ENCODE measurements at places on chromosomes 4 and X. TPM values are rescaled to one million over a fixed set of nuclear protein-coding genes. Genes with fewer than 3 reads are reported as not detected.

Gene PAGE5
- not detected for total RNA-seq

- H3K27me3 ChIP-seq: peaks cover 19% of the 10 kb centered on the region
- H3K36me3 ChIP-seq: no peaks in the 10 kb centered on the region
- H3K4me1 ChIP-seq: no peaks in the 10 kb centered on the region
- no peak overlapping the region for H3K4me3 ChIP-seq
These were observed 22.9 kb upstream of the SGMS2 start for GRCh38 chr4:107801766-107802211.

DNA sequence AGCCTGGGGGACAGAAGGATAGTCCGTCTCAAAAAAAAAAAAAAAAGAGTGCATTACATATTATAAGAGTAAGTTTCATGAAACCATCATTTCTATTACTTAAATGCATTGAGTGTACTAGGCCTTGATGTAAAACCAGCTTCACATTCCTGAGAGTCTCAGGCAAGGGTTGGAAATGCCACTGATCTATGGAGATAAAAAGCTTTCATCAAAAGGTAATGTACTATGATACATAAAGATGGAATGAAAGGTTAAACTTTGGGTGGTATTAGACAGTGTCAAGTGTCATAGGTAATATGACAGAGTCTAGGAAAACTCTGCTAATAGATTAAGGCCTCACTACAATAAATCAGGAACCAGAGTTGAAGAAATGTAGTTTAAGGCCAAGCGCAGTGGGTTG is 7.4 kb downstream of the CFAP97 start:
- no peaks in the 10 kb centered on the region for H3K27me3 ChIP-seq
- H3K4me1 ChIP-seq: peaks cover 24% of the 10 kb centered on the region
- H3K4me3 ChIP-seq: no peak overlapping the region

DNA sequence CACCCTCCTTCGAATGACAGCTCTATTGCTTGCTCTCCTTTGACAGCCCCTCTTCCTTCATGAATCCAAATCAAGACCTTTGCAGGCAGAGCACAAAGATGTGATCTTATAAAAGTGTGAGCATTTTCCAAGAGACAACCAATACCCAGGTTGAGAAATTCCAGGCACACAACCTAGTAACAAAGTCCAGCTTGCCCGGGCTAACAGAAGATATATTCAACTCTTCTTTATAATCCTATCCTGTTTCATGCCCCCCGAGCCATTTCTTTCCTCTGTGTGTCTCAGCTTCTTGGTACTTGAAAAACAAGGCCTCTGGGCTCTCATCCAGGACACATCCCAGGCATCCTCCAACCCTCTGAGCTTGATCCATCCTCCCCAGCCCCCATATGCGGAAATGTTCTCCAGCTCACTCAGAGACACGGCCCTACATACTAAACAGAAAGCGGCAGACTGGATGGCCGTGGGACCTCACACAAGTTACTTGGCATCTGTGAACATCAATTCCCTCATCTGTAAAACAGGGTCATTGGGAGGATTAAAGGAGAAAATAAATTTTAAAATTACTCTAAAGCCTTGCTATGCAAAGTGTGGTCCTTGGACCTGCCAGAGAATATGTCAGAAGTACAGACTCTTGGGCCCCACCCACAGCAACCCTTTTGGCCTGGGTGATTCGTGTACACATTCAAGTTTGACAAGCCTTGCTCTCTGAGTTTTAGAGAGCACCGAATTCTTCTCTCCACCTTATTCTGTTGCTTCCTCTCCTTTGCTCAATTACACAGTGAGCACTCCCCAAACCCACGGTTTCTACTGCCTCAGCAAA is 627.0 kb downstream of the BCOR start:
- H3K27ac ChIP-seq: no peak overlapping the region
- no peak for DNase-seq
- H3K4me1 ChIP-seq: no peaks in the 10 kb centered on the region
- no peak overlapping the region for H3K4me3 ChIP-seq

DNA sequence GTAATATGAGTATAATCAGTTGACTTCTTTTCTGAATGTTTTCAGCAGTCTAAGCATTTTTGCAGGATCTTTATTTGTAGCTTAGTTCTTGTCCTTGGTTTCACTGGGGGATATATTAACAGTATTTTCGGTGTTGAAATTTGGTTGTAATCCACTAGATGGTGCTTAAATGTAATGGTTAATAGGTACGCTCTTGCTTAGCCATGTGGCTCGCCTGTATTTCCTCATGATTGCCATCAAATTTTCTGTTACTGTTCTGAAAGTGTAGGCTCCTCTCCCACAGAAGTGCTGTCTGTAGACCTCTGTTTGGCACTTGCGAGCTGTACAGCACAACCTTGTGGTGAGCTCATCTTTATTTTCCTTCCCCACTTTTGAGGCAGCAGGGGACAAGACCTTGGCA is 3.9 kb upstream of the FAAH2 start:
- no peak for DNase-seq
- no peaks in the 10 kb centered on the region for H3K36me3 ChIP-seq

DNA sequence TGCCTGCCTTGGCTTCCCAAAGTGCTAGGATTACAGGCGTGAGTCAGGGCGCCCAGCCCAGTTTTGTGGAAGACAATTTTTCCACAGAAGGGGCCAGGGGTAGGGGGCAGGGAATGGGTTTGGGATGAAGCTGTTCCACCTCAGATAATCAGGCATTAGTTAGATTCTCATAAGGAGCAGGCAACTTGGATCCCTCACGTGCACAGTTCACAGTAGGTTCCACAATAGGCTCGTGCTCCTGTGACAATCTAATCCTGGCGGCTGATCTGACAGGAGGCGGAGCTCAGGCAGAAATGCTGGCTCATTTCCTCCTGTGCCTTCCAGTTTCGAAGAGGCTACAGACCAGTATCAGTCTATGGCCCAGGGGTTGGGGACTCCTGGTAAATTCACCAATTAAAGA is 491.6 kb upstream of the AADAT start:
- no peaks in the 10 kb centered on the region for H3K36me3 ChIP-seq
- H3K4me3 ChIP-seq: no peak overlapping the region
- no peak for DNase-seq
- no peak overlapping the region for H3K27ac ChIP-seq
- no peaks in the 10 kb centered on the region for H3K27me3 ChIP-seq

- H3K27me3 ChIP-seq: no peaks in the 10 kb centered on the region
- DNase-seq: no peak
- H3K27ac ChIP-seq: no peak overlapping the region
- H3K36me3 ChIP-seq: peaks cover 52% of the 10 kb centered on the region
These were observed 4.4 kb downstream of the MSMO1 start for GRCh38 chr4:165331823-165332222.

- no peak overlapping the region for H3K27ac ChIP-seq
- H3K36me3 ChIP-seq: no peaks in the 10 kb centered on the region
- H3K27me3 ChIP-seq: peaks cover 1% of the 10 kb centered on the region
- no peak overlapping the region for H3K4me3 ChIP-seq
- no peak for DNase-seq
These were observed 37.6 kb downstream of the KIT start for GRCh38 chr4:54695337-54695736.

GRCh38 chr4:5751666-5752375 is 40.8 kb downstream of the EVC start:
- H3K4me1 ChIP-seq: no peaks in the 10 kb centered on the region
- DNase-seq: no peak
- no peaks in the 10 kb centered on the region for H3K36me3 ChIP-seq
- H3K27ac ChIP-seq: no peak overlapping the region
- no peak overlapping the region for H3K4me3 ChIP-seq
- H3K27me3 ChIP-seq: no peaks in the 10 kb centered on the region
